ENCODE measurements at places on chromosomes 13 and 19. TPM values are rescaled to one million over a fixed set of nuclear protein-coding genes. Genes with fewer than 3 reads are reported as not detected.

DNA sequence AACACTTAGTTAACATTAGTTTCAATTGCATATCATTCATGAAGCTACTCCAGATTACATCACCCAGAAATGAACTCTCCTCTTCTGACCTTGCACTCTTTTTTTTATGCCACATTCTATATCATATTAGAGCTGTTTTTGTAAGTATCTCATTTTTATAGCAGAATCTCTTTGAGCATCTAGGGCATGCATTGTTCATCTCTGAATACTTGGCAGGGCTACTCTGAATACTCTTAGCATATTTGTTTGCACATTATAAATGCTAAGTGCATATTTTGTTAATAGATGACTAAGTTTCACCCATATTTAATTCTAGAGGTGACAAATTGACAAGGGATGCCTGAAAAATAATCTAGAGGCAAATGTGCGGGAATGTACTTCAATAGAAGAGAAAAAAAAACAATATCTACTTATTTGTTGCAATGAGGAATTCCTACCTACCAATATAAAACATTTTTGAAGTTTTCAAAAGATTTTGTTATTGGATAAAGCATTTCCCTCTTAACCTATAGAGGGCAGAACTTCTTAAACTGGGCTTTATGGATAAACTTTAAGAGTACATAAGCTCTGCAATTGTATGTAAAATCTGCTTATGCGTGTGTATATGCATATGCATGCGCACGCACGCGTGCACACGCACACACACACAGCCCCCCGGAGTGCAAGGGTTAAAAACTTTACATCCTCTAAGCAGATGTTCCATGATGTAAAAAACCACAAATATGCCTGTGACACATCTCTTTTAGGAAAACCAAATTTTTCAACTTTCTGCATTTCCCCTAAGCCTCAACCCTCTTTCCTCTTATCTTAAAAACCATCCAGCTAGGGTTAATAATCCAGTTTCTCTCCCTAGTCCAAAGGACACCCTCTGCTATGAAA lies 73.0 kb upstream of the OXGR1 start:
- DNase-seq = no peak

TUBB4A gene
- 3.8 TPM for total RNA-seq

- no peak for DNase-seq
Observed at GRCh38 chr13:42680748-42681147, 100.6 kb upstream of the FAM216B start.

AKAP8 gene
- 53.7 TPM for total RNA-seq

- DNase-seq = no peak
Observed at GRCh38 chr19:44866664-44867063, 20.6 kb downstream of the NECTIN2 start.

DNA sequence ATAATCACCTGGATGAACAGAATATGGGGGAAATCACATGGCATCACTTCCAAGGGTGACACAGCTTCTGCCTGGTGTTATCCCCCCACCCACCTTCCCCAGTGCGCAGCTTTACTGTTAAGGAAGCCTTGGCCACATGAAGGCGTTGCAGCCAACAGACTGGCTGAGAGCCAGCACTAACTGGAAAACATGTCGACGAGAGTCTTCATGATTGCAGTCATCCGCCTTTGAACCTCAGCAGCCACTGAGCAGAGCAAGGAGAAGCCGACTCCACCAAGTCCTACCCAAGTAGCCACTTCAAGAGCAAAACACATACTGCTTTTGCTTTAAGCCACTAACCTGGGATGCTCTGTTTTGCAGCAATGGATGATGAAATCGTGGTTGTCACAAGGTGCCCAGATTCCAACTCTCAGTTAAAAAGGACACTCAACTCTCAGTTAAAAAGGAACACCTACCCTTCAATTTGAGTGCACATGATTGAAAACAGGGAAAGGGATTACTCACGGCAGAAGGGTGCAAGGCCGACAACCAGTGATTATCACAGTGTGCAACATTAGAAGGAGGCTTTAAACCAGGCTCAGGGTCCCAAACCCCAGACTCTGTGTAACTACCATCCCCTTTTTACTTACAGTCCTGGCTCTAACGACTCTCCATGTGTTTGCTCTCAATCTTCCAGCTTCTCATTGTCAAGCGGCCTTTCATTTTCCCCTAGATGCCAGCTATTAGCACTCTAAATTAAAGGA lies 149.1 kb downstream of the KLF12 start:
- no peak for DNase-seq

GRCh38 chr13:55999709-56000108 lies 1141.0 kb upstream of the PRR20A start:
- peak; percentile 13 for DNase-seq

DNA sequence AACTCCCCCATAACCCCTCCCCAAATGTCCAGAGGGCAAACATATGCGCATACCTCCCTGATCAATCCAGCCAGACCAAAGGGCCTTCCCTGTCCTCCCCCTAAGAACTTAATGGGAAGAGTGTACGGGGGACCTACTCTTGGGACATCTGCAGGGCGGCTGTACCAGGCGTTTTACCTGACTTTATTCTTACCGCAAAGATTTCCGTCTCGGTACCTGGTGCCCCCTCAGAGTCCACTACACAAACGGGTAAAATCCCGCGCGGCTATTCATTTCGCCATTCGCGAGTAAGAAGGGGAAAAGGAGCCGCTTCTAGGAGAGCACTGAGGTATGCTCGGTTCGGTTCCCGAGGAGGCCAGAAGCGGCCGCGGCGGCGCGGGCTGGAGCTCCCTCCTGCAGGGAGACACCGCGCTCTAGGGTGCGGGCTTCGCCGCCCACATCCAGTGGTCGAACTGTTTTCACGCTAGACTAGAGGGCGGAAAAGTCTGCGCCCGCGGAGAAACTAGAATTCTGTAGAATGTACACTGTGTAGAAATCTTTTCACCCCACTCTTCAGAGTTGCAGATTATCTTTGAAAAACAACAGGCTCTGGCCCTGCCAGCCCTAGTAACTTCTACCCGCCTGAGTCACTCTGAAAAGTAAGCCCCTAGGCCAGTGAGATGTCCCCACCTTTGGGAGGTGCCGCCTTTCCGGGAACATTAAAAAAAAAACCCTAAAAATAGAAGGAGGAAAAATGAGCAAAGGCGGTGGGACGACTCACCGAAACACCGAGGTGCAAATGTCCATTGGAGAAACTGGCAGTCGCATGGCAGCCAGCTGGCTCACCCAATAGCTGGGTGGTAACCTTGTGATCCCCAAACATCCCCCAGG lies 3.8 kb upstream of the TSHZ3 start:
- no peak for DNase-seq

LHFPL6 gene
- 3.9 TPM for total RNA-seq

GRCh38 chr19:14272623-14273022 lies 66.7 kb upstream of the ADGRL1 start:
- DNase-seq = no peak

DNA sequence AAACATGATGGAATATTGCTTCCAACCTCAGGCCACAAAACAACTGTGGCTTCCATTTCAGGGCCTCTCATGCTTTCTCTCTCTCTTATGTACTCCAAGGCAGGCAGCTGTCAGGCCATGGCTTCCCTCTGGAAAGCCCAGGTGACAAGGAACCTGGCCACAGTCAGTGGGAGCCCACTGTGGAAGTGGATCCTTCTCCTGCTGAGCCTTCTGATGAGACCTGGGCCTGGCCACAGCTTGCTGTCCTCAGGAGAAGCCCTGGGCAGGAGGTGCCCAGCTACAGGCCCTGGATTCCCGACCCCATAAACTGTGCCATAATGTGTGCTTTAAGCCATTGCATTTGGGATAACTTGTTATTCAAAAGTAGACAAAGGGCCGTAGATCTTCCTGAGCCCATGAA lies 71.2 kb downstream of the SPACA7 start:
- no peak for DNase-seq

CYP4F8 gene
- total RNA-seq = not detected
